ENCODE measurements at places on chromosomes 7 and 10. TPM values are rescaled to one million over a fixed set of nuclear protein-coding genes. Genes with fewer than 3 reads are reported as not detected.

Gene FOXI2
- total RNA-seq, result not detected

Gene GARIN1A
- total RNA-seq, result 8.5 TPM

Gene CISD1
- 69.0 TPM for total RNA-seq

Gene COL26A1
- not detected for total RNA-seq

Gene PTPRE
- 7.6 TPM for total RNA-seq

Gene NRCAM
- total RNA-seq, result 15.0 TPM

Gene ELN
- 0.39 TPM for total RNA-seq

Gene SAP25
- 3.1 TPM for total RNA-seq

Gene KLLN
- 0.81 TPM for total RNA-seq

Gene TRDMT1
- total RNA-seq, result 7.9 TPM

Gene NPC1L1
- 46.0 TPM for total RNA-seq

Gene TUBAL3
- not detected for total RNA-seq

Gene CPED1
- 0.76 TPM for total RNA-seq

Gene CLDN4
- total RNA-seq, result 325 TPM

Gene SLC26A4
- total RNA-seq, result not detected

Gene CABCOCO1
- not detected for total RNA-seq

Gene TYW1
- total RNA-seq, result 13.9 TPM

Gene ODAD2
- 0.20 TPM for total RNA-seq

Gene CRPPA
- total RNA-seq, result 9.9 TPM

Gene LLCFC1
- total RNA-seq, result not detected

Gene DOCK4
- total RNA-seq, result 3.4 TPM

Gene LIPF
- not detected for total RNA-seq

Gene CRYGN
- not detected for total RNA-seq

Gene ARHGAP22
- total RNA-seq, result 1.0 TPM

Gene DLX6
- total RNA-seq, result 1.2 TPM

Gene PLEKHS1
- total RNA-seq, result 13.8 TPM

Gene FAM13C
- total RNA-seq, result not detected

Gene TAS2R4
- 2.4 TPM for total RNA-seq

Gene TMEM176B
- total RNA-seq, result 7.3 TPM

Gene BMI1
- 31.2 TPM for total RNA-seq

Gene SHTN1
- total RNA-seq, result 32.3 TPM

Gene ADCYAP1R1
- not detected for total RNA-seq

Gene TAS2R41
- total RNA-seq, result not detected

Gene EEPD1
- 55.5 TPM for total RNA-seq

Gene TRIM74
- not detected for total RNA-seq

Gene MAT1A
- total RNA-seq, result not detected

Gene TEX36
- total RNA-seq, result not detected

All from Calu3 (cell line).